Stimulated activated CD8-positive, alpha-beta memory T cell treated with anti-CD3 and anti-CD28 coated beads, Interleukin-15, amount 100 ng/mL, for 48 hours (primary cell): ENCODE measurements at places on chromosomes 11 and 22.
A peak's percentile ranks its signal among the peaks of the same experiment; 100 is the strongest.

DNA sequence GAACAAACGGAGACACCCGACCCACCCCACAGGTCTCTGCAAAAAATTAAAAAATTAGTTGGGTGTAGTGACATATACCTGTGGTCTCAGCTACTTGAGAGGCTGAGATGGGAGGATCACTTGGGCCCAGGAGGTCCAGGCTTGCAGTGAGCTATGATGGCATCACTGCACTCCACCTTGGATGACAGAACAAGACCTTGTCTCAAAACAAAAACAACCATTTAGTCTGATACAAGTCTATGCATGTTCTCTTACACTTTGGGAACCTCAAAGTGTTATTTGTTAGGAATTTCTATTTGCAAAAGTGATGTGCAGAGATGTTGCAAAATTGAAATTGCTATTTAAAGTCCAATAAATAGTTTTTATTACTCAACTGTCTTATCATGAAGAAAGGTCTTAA is 14.3 kb downstream of the ATG13 start:
- no peak for DNase-seq

- no peak for DNase-seq
These were observed 11.1 kb upstream of the SUSD2 start for GRCh38 chr22:24170188-24170587.

GRCh38 chr22:27697888-27698287 is 103.7 kb downstream of the MN1 start:
- no peak for DNase-seq

GRCh38 chr11:72812967-72813739 is 1.1 kb upstream of the ATG16L2 start:
- peak; percentile 75 for DNase-seq

- no peak for DNase-seq
These were observed 20.6 kb upstream of the MUC5B start for GRCh38 chr11:1202154-1202775.

DNA sequence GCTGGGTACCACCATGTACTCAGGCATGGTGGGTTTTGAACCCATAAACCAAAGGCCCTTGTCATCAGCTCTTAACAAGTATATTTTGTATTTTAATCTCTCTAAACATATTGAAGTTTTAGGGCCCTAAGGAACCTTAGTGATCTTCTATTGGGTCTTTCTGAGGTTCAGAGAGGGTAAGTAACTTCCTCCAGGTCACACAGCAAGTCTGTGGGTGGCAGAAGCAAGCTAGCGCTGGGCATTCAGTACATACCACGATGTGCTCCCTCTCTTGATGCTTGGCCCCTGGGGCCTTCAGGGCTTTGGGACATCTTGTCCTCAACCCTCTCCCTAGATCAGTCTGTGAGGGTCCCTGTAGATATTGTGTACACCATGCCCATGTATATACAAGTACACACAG is 12.7 kb downstream of the RASD2 start:
- no peak for DNase-seq

DNA sequence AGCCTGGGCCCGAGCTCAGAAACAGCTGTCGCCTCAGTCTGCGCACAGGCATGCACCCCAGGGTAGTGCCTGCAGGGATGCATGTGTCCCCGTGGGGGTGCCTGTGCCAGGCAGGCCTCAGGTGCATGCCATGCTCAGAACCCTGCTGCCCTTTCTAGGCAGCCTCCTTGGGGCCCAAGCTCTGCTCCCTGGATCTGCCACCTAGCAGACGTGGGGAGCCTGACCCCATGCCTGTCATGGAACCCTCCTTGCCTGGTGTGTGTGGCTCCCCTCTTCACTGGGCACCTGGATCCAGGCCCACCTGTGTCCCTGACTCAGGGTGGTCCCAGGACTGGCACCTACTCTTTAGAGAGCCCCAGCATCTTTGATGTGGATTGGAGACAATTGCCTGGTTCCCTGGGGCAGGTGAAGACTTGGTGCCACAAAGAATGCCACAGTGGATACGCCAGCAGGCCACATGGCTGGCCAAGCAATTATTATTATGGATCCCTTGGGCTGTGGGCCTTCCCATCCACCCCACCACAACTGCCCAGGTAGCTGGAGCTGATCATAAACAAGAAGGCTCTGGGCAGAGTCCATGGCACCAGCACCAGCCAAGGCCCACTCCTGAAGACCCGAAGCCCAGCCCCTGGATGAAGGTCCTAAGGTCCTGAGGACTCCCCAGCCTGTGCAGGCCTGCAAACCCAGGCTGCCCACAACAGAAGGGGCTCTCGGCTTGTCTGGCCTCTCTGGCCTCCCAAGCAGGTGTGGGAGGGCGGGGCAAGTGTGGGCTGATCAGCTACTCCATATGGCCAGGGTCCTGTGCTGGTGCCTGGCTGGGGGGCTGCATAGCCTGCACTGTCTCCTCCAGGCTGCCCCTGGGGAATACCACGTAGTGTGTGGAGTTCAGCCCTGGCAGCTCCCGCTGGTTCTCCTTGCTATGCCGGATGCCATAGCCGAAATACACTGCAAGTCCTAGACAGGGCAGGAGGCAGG is 3.8 kb downstream of the SLC7A4 start:
- no peak for DNase-seq

DNA sequence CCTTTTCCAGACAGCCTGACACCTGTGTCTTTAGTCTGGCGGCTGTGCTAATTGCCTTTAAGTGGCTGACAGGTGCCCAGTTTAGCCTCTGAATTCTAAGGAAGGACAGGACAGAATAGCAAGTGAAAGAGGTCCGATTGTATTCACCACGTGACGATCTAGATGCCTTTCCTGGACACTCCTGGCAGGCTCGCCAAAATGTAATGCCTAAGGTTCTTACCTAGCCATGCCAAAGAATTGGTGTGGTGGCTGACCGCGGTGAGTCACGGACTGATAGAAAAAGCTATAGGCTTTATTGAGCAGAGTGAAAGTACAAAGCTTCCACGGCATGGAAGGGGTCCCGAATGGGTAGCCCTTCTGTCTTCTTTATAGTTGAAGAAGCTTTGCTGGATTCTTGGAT is 26.7 kb downstream of the ANKRD42 start:
- DNase-seq: no peak

- peak; percentile 46 for DNase-seq
These were observed 3.7 kb upstream of the KCNC1 start for GRCh38 chr11:17730608-17731462.

DNA sequence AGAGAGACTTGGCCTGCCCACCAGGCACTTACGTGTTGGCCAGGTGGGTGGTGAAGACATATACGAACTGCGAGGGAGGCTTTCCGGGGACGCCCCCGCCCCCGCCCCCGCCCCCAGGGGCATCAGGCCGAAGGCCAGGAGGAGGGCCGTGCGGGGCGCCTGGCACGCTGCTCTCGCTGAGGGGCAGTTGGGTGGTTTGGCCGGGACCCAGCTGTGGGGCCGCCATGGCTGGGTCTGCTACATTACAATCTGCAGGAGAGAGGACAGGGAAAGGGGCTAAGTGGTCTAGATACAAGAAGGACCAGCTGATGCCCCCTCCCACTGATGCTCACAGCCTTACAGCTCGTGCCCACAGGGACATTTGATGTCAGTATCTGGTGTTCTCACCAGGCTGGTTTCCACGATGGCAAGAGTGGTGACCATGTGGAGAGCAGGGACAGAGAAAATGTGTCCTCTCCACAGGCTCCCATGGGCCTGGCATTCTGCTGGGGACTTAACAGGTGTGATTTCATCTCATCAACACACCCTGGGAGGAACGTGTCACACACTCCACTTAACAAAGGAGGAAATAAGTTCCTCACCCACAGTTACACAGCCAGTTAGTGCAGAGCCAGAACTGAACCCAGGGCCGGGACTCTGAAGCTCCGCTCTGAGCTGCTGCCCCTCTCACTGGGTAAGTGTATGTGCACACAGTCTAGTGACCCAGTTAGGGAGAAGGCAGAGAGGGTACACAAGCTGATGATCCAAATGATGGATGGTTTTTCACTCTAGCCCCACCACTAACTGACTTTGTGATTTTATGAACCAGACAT is 19.7 kb downstream of the CXCR5 start:
- no peak for DNase-seq

- DNase-seq: no peak
These were observed 23.4 kb downstream of the PANX1 start for GRCh38 chr11:94151903-94152677.

GRCh38 chr22:29475550-29475949 is 4.5 kb upstream of the NEFH start:
- no peak for DNase-seq

DNA sequence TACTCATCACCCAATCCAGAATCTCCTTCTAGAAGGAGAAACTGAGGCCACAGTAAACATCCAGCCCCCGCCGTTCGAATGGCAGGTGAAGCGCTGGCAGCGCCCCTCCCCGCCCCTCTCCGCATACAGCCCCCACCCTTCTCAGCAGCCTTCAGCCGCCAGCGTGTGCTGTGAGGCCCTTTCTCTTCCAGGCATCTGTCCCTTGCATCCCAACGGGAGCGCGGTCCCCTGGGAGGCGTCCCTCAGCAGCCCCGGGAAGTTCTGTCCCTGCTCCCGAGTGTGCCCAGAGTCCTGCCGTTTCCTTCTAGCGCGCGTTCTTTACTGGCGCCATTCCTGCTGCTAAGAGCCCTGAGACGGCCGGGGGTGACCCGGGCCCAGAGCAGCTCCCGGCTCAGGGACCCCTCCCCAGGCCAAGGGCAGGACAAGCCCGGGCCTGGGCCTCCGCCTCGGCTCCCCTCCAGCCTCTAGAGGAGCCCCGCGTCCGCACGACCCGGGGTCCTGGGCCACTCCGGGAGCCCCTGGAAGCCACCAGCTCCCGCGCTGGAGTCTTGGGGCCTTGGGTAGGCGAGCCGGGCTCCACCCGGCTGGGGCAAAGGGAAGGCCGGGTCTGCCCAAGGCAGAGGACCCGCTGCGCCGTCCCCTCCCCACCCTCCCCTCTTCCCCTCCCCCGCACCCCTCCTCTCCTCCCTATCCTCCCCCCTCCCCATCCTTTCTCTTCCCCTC is 450.4 kb downstream of the OPCML start:
- DNase-seq: no peak

GRCh38 chr11:59151761-59152160 is 9.1 kb downstream of the FAM111A start:
- no peak for DNase-seq

DNA sequence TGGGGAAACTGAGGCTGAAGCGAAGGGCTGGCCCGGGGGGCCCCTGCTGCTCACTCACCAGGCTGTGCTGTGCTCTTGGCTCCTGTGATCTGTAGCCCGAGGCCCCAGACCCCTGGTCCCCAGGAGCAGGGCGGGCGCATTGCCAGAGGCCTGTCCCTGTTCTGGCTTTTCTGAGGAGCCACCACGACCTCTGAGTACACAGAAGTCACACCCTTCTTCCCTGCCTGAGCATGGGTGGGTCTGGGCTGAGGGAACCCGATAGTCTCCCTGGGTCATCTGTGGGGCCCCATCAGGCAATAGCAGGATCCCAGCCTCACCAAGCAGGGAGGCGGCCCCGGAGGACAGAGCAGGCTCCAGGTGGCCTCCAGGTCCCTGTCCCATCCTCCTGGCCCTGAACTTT is 5.1 kb downstream of the CASTOR1 start:
- no peak for DNase-seq

DNA sequence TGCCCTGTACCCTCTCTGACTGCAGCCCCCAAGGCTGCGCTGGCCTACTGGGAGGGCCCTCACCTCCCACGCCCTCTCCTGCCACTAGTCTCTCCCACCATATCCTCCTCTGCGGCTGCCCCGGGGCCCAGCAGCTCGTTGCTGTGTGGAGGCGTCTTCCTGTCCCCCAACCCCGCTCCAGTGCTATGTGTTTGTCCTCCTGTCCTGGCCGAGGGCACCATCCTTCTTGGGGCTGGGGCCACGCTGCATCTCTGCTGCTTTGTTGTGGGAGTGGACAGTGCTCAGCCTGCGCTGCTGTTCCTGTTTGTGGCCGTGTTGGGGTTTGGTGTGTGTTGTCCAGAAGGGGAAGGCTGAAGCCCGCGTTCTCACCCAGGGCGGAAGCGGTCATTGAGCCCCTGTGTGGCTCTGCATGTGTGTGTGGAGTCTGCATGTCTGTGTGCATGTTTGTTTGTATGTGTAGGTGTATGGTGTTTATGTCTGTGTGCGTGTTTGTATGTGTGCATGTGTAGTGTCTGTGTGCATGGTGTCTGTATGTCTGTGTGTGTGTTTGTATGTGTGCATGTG is 15.7 kb downstream of the TPCN2 start:
- no peak for DNase-seq
